ENCODE measurements at places on chromosomes 6 and 20.

DNA sequence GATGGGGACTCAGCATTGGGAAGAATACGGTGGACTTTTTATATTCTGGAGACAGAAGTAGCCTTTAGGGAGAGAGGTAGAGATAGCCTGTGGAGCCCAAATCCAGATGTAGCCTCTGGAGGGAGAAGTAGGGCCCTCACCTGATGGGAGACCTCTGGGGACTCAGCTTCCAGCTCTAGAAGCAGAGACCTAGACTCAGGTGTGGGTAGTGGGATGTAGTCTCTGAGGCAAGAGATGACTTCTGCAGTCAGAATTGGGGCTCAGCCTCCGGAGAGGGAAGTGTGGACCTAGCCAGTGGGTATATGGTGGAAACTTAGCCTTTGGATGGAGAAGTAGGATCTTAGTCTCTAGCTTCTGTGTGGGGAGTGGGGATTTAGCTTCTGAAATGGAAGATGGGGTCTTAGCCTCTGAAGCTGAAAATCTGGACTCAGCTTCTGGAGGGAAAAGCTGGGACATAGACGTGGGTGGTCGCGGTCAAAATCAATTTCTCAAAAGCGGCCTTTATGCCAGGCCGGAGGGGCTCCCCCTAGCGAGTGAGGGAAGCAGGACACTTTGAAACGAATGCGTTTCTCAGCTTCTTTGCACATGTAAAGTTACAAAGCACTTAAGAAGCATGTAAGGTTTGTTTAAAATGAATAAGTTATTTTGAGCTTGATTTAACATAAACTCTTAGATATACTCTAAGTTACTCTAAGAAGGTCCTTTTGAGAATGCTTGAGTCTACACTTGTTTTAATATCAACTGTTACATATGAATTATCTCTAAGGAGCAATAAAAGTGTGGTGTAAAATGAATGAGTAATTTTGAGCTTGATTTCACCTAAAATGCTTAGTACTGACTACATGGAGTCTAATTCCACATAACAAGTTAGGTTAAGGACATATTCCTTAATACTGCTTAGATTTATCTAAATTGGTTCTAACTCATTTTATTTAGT, 12.9 kb upstream of the ZNF343 start:
- no peak for DNase-seq

GRCh38 chr6:27693766-27694546, 218.2 kb downstream of the OR2B2 start:
- no peak for DNase-seq

- DNase-seq, result no peak
These were observed 183.6 kb downstream of the GJA1 start for GRCh38 chr6:121619013-121619412.

DNA sequence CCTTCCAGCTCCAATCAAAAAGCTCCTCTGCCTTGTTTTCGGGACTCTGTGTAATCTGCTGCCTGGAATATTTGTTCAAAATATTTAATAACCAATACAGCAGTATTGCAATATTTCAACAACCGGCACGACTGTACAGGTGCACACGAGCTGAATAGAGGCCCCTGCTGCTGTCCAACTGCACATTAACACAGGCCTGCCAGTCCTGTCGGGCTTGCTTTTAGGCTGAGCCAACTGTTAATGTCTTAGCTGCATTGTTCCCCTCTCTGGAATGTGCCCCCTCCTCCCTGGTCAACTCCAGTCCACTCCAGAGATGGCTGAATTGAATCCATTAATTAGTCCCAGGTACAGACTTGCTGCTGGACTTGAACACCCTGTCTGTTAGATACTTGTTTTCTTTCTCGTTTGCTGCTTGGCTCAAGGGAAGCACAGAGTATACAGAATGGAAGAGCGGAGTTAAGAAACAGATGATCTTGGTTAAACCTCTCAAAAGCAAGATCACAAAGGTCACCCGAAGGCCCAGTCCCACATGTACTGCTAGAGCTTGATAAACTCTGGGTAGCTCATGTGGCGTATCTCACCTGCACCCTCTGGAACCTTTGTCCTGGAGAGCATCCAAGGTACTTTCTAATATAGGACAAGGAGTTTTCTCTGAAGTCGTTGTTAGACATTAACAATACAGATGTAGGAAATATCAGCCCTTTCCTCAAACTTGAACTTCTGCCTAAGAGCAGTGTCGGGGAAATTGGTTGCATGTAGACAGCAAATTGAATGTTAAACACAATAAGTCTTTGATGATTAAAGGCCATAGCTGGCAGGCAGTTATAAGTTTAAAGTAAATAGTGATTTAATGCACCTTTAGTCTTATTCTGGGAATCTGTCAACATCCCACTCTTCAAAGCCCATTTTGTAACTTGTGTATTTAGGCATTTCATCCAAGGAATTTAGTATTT, 31.9 kb downstream of the SHLD1 start:
- DNase-seq, result no peak

GRCh38 chr6:154140743-154141142, 101.7 kb downstream of the OPRM1 start:
- no peak for DNase-seq

DNA sequence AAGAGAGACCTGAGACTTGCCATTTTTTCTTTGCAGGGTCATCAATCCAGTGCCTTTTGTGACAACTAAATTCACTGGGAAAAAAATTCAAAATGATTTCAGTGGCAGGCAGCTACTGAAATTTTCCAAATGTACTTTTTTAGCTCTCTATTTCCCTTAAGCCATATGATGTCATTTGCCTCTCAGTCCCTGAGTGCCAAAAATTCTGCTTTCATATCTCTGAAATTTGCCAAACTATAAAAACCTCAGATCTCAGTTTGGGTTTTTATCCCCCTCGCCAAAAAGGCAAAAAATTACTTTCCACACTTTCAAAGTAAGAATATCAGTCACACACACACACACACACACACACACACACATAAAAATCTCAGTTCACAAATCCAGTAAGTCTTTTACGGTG, 651.3 kb upstream of the ARID1B start:
- DNase-seq, result no peak

DNA sequence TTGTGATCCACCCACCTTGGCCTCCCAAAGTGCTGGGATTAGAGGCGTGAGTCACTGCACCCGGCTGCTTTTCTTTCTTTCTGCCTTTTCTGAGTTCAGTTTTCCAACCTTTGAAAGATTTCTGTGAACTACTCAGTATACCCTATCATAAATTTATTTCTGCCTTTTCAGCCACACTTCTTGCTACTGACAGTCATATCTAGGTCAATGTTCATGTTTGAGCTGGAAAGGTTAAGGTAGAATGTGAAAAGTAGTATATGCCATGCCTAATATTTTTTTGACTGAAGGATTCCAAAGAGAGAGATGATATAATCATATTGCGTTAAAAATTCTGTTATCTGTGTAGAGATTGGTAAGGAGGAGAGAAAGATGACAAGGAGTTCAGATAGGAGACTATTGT, 25.9 kb upstream of the CEP162 start:
- no peak for DNase-seq

- no peak for DNase-seq
These were observed 6.5 kb upstream of the BLOC1S5 start for GRCh38 chr6:8070718-8071117.

DNA sequence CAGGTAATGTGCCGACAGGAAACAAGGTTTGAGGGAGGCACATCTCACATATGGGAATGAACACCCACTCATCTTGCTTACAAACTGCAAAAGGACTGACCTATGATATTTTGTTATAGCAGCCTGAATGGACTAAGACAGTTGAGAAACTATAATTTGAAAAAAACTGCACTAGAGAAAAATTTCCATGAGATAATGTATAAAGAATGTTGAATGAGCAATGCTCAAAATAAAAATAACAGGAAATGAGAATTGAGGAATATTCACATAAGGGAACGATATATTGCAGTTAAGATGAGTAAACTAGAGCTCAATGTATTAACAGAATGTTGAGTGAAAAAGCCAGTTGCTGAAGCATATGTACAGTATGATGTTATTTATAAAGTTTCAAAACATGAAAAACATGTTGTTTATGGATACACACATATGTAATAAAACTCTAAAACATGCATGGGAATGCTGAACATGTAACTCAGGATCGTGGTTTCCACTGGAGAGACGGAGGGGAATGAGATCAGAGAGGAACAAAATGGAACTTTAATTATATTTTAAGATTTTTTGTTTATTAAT, 6.3 kb upstream of the TBC1D22B start:
- DNase-seq, result no peak

- no peak for DNase-seq
These were observed 108.5 kb upstream of the BMP5 start for GRCh38 chr6:55983861-55984260.

DNA sequence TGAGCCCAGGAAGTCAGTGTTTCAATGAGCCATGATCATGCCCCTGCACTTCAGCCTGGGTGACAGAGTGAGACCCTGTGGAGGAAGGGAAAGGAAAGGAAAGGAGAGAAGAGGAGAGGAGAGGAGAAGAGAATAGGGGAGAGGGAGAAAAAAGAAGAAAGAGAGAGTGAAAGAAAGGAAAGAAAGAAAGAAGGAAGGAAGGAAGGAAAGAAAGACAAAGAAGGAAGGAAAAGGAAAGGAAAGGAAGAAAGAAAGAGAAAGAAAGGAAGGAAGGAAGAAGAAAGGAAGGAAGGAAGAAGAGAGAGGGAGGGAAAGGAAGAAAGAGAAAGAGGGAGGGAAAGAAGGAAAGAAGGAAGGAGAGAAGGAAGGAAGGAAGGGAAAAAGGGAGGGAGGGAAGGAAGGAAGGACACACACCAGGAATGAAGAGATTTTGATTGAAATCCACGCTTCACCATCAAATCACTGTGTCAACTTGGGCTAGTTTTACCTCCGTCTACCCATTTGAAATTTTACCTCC, 14.3 kb downstream of the WFDC8 start:
- no peak for DNase-seq

DNA sequence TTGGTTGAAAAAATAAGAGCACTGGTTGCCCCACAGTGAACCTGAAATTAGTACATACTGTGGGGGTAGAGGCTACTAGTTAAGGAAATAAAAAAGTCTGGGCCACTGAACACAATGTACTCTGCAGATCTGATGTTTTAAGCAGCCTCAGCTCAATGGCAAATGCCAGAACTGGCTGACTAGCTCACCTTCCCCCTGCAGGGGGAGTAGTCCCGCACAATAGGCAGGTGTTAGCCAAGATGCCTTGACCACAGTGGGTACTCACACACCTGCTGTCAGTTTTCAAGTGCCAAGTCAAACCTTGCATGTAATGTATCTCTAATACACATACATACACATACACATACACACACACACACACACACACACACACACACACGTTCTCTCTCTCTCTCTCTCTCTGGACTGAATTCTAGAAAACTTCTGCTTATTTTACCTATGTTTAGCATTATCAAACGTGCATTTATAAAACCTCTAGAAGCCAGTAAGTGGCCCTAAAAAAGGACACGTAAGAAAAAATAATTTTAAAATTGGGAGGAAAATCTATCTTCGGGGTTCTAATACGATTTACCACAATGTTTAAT, 36.1 kb downstream of the GMDS start:
- DNase-seq, result no peak

DNA sequence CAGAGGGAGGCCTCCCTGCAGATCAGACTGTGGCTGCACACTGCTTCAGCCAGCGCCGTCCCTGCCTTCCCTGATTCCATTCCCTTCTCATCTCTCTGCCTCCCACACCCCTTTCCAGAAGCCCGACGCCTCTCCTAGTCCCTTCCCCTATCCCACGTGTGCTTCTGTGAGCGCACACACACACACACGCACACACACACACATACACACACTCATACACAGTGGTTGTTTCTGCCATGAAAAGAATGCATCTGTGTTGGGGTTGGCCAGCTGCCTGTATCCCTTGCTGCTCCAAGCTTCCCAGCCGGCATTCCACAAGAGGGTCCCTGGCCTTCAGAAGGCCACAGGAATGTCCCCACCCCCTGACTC, 51.7 kb downstream of the MOCS1 start:
- no peak for DNase-seq

DNA sequence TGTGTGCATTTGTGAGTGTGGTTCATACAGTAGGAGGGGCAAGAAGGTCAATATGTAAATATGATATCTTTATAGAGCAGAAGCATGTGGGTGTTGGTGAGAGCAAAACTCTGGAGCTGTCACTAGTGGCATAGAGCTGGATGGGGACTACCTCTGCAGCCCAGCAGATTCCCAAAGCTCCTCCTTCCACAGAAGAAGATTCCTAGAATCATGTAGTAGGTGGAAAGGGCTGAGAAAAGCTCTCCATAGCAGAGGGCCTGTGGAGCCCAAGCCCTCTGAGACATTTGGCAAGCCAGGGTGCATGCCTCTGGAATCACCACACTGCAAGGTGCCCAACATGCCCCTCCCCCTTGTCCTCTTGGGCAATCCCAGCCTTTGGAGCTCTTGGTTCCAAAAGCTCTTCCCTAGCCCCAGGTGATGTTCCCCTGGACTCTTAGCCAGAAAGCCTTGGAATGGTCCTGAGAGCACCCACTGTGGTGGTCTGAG, 233.2 kb downstream of the LRFN2 start:
- no peak for DNase-seq

DNA sequence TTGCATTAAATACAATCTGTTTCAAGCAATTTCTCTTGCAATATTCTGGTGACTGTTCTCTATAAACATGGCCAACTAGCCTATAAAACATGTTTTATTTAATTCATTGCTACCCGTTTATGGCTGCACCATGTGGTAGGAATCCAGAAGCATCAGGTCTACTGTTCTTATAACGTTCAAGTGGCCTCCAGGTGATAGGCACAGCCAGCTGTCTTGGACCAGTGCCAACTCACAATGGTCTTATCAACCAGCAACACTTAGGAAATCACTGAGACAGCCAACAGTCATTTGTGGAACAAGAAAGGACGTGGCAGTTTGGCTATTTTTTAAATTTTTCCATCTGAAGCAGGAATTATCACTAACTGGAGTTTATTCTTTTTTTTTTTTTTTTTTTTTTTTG, 193.6 kb downstream of the NKAIN2 start:
- no peak for DNase-seq

- DNase-seq, result no peak
These were observed 123.2 kb downstream of the ARHGAP18 start for GRCh38 chr6:129586815-129587214.

DNA sequence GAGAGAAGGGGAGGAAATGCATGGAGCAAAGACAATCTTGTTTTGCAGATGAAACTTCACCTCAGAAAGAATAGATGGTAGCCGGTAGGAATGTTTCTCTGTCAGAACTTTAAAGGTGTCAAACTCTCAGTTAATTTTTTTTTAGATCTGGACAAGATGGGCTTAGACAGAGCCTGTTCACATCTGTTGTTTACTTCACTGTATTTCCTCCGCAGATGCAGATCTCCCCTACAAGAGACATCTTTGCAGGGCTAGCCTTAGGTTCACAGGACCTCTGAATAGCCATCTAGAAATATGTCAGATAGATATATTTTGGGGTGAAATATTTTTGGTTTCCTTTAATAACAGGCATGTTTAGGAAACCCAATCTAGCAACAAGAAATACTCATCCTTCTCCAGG, 12.1 kb upstream of the ZBP1 start:
- DNase-seq, result no peak
